ENCODE measurements at places on chromosomes 13 and 19.

DNA sequence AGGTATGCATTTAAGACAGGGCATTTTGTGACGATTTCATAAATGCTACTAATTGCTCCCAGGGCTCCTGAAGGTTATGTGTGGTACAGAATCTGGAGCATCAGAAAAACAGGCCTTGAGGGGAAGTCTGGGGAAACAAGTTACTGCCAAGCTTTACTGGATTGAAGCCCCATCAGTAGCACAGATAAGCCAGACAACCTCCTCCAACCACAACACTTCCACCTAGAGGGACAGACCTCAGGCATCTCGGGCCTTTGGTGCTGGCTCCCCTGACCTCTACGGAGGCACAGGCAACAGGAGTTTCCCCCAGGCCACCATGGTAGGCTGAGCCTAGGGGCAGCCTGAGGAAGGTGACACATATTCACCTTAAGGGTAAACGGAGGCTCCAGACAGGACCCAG, 54.1 kb downstream of the ABCC4 start:
- DNase-seq = no peak

DNA sequence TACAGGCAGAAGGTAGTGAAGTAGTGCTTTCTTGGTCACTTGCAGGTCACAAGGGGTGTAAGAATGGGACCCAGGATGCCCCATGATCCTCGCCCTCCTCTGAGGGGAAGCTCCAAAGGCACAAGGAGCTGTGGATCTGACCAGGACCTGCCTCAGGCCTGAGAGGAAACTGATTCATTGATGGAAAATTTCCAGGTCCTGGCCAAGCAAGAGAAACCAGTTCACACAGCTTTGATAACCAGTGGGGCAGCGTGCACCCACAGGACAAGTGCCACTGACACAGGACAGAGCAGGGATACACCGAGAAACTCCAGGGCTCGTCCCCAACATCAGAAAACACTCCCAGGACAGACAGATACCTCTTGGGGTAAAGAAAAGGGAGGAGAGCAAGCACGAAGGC, 177.1 kb downstream of the RBM26 start:
- DNase-seq = no peak

- DNase-seq = no peak
These were observed 21.4 kb downstream of the FOXO1 start for GRCh38 chr13:40644838-40645604.

DNA sequence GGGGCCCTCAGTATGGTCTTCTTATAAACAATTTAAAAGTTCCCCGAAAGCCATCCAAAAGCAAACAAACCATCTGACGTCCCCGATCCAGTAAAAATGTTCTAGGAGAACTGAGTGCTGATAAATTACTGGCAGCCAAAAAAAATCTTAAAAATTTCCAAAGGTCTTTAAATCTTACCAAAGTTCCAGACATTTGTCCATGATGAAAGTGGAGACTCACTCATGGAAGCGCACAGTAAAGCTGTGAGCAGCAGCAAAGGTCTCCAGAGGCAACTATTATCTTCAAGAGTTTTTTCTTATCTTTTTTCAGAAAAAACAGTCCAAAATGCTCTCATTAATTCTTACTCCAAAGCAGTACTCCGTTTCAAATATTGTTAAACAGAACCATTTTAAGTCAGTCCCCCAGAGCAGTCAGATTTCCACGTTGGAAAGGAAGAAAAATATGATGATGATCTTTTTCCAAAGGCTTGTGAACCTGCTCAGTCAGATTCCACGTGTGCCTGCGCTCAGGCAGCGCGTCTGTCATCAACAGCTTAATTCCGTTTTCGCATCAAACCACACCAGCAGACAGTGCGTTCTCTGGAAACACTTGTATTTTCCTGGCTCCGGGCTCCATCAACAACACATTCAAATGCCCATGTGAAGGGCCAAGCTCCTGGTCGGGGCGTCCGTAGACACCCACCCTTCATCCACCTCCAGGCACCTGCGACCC, 85.4 kb downstream of the COL4A1 start:
- DNase-seq = no peak

DNA sequence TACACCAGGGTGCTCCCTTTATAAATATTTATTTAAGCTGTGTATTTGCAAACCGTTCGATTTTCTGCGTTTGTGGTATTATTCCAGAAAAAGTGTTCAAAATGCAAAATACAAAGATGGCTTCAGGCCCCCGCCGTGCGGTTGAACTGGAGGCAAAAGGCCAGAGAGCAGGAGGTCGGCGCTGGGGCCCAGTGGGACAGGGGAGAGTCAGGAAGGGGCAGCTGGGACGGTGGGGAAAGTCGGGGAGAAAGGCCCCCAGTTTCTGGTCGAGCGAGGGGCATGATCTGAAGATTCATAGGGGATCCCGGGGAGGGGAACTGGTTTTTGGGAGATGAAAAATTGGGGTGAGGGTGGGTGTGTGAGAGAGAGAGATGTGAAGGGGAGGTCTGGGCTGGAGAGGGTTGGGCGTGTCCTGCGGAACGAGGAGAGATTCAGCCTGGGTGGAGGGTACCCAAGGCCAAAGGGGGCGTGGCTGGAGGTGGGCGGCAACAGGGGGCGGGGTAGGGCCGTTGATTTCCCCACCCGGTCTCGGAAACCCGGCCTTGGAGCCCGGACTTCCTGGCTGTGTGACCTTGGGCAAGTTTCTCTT, 678 bp downstream of the ISOC2 start:
- no peak for DNase-seq

GRCh38 chr13:56773148-56773547, 367.6 kb upstream of the PRR20A start:
- no peak for DNase-seq

GRCh38 chr13:46544811-46545210, 8.2 kb upstream of the LRCH1 start:
- DNase-seq = no peak

GRCh38 chr19:47723581-47723940, 10.3 kb downstream of the EHD2 start:
- DNase-seq = no peak

- DNase-seq = no peak
These were observed 67.5 kb upstream of the POSTN start for GRCh38 chr13:37666036-37666435.

GRCh38 chr19:31350033-31350692, 927 bp upstream of the TSHZ3 start:
- DNase-seq = no peak

DNA sequence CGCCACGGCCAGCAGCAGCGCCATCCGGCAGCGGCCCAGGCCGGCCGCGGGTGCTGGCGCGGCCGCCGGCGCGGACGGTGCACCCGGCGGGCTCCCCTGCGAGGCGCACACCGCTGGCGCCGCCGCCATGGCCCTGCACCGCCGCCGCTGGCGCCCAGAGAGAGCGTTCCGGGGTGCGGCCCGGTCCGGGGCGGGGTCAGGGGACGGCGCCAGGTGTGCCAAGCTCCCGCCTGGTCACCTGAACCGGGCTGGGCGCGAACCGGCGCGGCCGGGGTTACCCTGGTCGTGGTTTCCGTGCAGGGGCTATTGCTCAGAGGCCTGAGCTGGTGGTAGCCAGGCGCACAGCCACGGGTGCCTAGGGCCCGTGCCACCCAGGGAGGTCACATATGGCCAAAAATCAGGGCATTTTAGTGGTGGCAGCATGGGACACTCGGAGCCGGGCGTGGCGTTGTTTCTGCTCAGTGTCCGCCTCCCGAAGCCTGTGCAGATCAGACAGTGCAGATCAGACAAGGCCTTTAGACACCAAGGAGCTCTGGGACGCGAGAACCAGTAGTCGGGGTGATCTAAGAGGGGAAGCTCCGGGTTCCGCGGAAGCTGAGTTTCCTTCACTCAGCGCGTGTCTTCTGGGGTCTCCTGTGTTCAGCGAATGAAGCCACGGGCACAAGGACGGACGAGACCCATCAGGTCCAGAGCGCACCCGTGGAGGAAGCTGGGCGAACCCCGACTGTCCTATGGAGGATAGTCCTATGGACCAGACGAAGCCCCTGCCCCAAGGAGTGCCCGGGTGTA, at the start of gene TMEM238:
Gene TMEM238 (minus strand): TSS at position 162 of the 789 bp plus-strand sequence. CDS start 33 bp downstream, at position 129.
- no peak for DNase-seq

GRCh38 chr13:71028884-71029283, 838.1 kb downstream of the DACH1 start:
- no peak for DNase-seq

DNA sequence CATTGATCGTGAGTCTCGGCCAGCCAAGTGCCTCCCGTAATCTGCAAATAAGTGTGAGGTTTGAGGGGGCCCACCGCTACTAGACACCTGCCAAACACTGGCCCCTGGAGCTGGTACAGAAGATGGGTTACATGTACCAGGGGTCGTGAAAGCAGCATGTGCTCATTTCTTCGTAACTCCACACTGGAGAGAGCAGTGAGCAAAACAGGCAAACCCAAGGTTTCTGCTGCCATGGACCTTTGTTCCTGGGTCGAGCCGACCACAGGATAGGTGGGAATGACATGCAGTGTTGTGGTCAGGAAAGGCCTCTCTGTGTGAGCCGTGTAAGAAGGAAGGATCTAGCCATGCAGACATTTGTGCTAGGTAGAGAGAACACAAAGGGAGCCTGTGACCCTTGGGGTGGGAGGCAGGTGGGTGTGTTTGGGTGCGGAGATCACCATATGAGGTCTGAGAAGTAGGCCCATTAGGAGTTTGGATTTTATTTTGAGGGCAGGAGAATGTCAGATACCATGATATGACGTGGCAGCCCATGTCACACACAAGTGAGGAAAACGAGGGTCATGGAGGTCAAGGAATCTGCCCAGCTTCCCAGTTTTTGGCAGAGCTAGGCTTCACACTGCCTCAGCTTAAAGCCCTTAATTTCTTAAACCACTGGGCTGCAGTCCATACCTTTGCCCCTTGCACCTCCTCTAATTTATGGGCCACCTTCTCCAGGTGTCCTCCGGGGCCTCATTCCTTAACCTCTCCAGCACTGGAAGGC, 919 bp downstream of the GTF3A start:
- no peak for DNase-seq

DNA sequence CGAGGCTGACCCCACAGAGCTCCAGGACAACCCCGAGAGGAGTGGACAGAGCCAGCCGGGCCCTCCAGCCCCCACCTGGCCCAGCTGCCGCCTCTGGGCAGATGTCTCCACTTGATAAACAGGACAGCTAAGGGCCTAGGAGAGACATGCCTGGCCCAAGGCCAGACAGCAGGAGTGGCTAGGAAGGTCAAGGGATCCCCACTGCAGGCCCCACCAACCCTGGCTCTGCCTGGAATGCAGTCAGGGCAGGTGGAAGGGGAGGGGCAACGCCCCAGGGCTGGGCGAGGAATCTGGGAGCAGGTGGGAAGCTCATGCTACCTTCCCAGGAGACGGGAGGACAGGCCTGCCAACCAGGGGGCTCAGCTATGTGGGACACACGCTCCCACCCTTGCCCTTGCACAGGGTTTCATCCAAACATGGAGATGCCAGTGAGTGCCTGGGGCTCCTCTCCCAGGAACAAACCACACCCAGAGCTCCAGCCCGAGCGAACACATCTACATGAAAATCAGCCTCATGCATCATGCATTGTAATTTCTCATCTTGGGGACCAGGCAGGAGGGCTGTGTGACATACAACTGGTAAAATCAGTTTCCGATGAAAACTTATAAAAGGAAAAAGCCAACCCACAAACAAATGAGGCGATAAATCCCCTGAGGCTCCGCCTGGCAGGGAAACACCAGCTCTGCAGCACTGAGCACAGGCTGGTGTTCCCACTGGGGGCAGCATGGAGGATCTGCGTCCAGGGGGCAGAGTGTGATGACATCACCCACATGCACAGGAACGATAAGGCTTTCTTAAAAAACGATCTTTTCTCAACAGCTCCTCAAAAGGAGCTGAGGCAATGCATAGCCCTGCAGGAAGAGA, 25.0 kb downstream of the SH3GL1 start:
- DNase-seq = peak; percentile 67
